ENCODE measurements at places on chromosomes 11 and 22.

DNA sequence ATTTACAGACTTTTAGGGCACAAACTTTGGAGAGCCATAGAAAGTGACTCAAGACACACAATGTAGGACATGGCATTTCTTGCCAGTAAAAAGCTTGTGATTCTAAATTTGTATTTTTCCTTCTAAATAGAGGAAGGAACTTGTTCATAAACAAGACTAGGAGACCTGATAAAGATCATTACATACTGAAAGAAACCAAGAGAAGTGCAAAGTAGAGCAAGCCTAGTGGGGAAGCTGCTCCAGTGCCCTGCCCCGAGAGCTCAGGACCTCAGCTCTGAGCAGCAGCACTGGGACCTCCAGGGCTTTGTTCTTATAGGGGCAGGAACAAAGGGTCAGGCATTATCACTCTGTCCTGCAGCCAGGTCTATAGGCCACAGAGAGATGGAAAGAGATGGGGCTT lies 7.2 kb downstream of the IRAG1 start:
- no peak for DNase-seq

DNA sequence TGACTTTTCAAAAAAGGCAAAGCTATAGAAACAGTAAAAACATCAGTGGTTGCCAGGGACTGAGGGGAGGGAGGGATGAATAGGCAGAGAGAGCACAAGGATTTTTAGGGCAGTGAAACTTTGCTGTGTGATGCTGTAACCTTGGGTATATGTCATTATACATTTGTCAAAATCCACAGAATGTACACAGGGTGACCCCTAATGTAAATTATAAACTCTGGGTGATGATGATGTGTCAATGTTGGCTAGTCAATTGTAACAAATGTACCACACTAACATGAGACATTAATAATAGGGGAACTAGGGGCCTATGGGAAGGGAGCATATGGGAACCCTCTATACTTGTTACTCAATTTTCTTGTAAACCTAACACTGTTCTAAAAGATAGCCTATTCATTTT lies 24.8 kb downstream of the RIBC2 start:
- no peak for DNase-seq

- DNase-seq = no peak
Measured at GRCh38 chr11:88709567-88709966, 356.2 kb downstream of the GRM5 start.

- DNase-seq = no peak
Measured at GRCh38 chr11:87421422-87421821, 383.7 kb downstream of the TMEM135 start.

- no peak for DNase-seq
Measured at GRCh38 chr22:30310881-30311771, 15.6 kb downstream of the TBC1D10A start.

Data from activated CD8-positive, alpha-beta memory T cell treated with anti-CD3 and anti-CD28 coated beads for 1 hour (primary cell).